ENCODE measurements at places on chromosomes 4 and X.

GRCh38 chr4:177566691-177567090, 124.5 kb upstream of the AGA start:
- no peak for DNase-seq

- DNase-seq, result no peak
Measured at GRCh38 chr4:80336582-80336981, 1.1 kb downstream of the CFAP299 start.

DNA sequence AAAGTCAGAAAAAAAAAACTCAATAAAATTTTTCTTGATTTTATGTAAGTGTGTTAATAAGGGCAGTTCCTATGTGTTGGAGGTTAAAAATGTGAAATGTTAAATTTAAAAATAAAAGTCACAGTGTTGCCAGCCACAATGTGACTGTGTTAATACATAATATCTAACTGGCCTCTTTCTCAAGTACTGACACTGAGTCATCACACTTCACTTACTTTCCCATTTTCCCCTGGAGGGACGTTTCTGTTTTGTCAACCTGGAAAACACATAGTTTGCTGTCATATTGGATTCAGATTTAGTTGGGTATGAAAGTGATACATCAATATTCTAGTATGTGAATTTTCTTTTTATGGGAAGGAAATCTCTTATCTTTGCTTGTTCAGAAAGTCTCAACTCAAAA, 46.4 kb downstream of the ARHGEF38 start:
- DNase-seq, result no peak

DNA sequence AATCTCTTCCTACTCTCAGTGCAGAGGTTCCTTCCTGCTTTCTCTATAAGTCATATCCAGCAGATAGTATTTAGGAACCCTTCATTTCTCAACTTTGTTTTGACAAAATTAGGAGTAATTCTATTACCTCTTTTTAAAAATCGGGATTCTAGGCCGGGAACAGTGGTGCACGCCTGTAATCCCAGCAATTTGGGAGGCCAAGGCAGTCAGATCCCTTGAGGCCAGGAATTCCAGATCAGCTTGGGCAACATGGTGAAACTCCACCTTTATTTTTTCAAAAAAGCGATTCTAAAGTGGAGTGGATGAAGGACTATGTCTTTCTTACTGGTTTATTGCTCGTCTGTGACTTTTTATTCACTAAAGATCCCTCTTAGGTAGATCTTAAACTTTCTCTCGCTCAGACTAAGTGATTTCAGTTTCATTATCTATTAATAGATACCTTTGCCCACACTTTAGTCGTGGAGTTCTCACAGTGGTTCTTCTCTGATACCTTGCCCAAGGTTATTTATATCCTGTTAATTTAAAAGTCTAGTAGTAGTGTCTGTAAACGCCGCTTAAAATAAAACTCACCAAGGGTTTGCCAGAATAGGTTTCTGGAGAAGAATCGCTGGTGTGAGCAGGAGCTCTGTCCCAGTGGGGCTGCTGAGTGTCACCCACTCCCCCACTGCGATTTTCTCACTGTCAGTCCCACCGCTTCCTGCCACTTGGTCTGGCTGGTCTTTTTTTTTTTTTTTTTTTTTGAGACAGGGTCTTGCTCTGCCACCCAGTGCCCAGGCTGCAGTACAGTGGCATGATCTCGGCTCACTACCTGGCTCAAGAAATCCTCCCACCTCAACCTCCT, 27.0 kb upstream of the TMEM131L start:
- DNase-seq, result no peak

GRCh38 chr4:159175989-159176375, 73.1 kb downstream of the RAPGEF2 start:
- DNase-seq, result no peak

DNA sequence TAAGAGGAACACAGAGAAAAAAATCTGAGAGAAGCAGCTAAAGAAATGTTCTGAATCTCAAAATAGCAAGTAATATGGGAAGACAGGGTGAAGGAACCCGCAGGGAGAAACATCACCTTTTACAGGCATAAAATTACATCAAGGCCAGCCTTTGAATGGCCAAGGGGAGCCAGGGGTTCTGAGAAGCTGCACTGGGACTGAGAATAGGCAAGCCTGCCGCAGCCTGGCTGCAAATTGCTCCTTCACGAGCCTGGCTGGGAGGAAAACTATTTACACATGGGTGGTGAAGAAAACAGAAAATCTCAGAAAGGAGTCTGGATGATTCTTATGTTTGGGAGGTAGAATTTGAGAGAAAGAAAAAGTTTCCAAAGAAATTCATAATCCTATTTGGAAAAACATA, 74.5 kb upstream of the QRFPR start:
- no peak for DNase-seq

DNA sequence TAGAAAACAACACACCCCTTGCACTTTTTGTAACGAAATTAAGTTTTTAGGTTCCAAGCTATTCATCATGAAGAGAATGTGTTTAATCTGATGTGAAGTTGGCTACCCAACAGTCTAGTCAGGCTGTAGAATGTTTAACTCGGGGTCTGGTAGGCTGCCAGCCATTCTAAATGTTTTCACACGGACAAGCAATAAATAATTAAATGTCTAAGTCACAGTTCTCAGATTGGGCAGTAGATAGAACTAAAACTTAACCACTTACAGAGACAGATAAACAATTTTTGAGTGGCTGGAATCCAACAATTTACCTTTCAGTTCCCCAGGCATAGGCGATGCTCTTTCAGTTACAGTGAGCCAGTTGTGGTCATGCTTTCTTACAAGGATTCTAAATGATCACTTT, 66.5 kb downstream of the CHIC2 start:
- DNase-seq, result no peak

DNA sequence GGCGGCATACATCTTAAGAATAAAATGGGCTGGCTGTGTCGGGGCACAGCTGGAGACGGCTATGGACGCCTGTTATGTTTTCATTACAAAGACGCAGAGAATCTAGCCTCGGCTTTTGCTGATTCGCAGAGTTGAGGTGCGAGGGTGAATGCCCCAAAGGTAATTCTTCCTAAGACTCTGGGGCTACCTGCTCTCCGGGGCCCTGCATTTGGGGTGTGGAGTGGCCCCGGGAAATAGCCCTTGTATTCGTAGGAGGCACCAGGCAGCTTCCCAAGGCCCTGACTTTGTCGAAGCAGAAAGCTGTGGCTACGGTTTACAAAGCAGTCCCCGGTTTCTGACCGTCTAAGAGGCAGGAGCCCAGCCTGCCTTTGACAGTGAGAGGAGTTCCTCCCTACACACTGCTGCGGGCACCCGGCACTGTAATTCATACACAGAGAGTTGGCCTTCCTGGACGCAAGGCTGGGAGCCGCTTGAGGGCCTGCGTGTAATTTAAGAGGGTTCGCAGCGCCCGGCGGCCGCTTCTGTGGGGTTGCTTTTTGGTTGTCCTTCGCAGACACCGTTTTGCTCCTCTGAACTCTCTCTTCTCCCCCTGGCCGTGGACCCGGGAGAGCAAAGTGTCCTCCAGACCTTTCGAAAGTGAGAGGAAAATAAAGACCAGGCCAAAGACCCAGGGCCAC, 1.9 kb downstream of the SHOX start:
- DNase-seq, result no peak

GRCh38 chr4:79620617-79621016, 212.6 kb upstream of the GK2 start:
- no peak for DNase-seq

DNA sequence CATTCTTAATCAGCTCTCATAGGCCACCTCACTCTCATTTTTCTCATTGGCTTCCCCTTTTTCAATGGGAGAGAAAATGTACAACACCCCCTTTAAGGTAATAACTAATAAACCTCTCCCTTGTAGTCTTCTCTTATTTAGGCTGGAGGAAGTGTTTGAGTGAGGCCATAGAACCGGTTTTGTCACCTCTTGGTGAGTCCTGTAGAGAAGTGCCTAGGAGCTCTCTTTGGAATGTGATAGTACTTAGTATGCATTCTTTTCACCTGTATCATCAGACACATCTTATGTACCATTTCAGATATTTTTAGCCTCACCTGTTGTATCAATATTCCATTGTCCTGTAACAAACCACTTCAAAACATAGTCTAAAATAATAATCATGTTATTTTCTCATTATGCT, 3.5 kb upstream of the TAB3 start:
- DNase-seq, result no peak

GRCh38 chrX:15761564-15762191, 23.6 kb downstream of the CA5B start:
- DNase-seq, result no peak

- DNase-seq, result no peak
Measured at GRCh38 chr4:168773388-168774195, 236.5 kb downstream of the CBR4 start.
